Stimulated activated CD4-positive, alpha-beta T cell treated with anti-CD3 and anti-CD28 coated beads, Interleukin-1b, Interleukin-23, amount 100 ng/mL, for 4 hours (primary cell): ENCODE measurements at places on chromosomes 6 and 20.

- DNase-seq = no peak
Measured at GRCh38 chr6:85795945-85796344, 153.3 kb upstream of the SYNCRIP start.

DNA sequence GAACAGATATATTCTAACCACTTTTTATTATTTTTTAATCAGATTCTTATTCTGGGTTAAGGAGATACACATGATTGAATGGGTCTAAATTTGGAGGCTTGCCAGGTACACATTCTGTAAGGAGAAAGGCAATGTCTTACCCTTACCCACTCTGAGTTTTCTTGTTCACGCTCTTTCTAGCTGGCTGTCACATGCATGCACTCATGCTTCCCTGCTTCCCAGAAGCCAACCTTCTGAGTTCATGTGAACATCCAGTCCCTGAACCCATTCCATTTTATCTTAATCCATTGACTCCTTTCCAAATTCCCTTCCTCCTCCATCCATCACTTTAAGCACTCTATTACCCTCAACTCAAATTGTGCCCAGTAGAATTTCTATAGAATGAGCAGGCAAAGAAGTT, 17.5 kb upstream of the MOCS1 start:
- no peak for DNase-seq

DNA sequence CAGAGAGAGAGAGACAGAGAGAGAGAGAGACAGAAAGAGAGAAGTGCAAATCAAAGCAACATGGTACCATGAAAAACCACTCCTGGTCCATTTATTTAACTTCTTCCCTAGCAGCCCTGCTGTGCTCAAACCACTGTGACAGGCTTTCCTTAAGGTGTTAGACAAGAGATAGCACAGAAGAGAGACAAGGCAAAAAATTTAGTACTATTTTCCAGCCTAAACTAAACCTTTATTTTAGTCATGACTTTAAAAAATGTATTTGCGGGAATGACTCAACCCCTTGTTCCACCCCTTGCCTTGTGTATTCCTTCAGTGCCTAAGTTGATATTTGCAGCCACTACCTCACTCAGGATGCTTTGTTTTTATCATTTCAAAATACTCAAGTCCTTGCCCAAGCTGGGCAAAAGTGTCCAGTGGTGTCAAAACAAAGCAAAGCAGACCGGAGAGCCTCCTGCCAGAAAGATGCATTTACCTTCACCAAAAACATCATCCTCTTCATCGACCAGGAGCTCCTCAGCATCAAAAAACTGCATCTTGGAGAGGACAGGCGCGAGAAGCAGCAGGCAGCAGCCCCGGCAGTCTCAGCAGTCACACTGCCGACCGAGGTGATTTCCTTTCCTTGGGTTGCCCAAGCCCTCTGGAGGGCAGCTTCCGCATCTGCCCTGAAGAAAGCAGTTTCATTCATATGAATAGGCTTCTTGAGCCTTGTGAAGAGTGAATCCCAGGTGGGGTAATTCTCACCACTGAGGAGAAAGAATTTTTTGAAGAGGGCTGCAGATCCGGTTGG, at the start of gene RIPOR2:
Gene RIPOR2 (minus strand): TSS at position 595 of the 787 bp plus-strand sequence. CDS start 62 bp downstream, at position 533.
- no peak for DNase-seq

DNA sequence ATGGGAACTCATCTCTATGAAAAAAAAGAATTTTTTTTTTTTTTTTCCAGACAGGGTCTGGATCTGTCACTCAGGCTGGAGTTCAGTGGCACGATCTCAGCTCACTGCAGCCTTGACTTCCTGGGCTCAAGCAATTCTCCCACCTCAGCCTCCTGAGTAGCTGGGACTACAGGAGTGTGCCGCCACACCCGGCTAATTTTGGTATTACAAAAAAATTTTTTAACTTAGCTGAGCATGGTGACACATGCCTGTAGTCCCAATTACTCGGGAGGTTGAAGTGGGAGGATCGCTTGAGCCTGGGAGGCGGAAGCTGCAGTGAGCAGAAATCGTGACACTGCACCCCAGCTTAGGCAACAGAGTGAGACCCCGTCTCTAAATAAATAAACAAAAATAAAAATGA, 7.5 kb downstream of the DEF6 start:
- DNase-seq = no peak

GRCh38 chr6:155117256-155117655, 122.1 kb downstream of the TIAM2 start:
- DNase-seq = no peak
